ENCODE measurements at places on chromosomes 5 and 9.

- DNase-seq, result peak; percentile 56
Observed at GRCh38 chr5:31362529-31362900, 169.0 kb downstream of the CDH6 start.

DNA sequence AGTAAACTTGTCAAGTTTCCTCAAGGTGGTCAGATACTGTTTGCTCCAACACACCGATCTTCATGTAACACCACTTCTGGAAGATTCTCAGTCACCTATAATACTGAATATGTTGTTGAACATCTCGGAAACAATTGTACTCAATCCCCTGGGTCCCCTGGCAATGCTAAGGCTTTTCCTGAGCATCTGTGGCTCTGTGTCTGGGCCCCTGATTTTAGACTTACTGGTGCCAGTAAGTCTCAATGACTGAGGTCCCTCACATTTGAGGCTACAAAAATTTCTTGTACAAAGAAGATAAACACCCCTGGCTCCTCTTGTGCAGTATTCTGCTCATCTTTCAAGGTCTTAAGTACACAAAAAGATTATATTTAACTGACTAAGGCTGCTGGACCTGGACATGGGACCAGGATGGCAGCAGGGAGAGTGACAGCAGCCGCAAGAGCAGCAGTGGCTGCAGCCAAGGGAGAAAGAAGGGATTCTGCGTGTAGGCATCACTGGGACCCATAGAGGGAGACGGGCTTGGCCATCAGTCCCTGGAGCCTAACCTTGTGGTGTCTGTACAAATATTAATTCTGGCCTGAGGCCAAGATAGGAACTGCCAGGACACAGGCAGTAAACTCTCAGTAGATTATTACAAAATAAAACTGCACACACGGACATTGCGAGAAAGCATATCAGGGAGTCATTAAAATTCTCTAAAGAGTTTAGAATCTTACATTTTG, 49.0 kb upstream of the TNPO1 start:
- no peak for DNase-seq

DNA sequence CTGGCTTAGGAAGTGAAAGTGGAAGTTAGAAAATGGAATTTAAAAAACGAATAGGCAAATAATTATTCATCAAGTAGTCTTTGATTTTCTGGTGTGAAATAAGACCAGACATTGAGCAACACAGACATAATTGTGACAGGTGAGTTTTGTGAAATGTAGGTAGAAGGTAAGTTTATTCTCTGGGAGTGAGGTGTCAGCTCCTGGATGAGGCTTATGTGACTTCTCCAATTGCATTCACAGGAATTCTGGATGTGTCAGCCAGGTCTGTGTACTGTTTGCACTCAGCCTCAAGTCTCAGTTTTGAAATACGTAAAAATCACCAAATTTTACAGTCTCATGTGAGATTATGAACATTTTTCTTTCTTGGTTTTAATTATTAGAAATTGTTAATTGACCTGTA, 537.6 kb downstream of the CETN3 start:
- peak; percentile 30 for DNase-seq

DNA sequence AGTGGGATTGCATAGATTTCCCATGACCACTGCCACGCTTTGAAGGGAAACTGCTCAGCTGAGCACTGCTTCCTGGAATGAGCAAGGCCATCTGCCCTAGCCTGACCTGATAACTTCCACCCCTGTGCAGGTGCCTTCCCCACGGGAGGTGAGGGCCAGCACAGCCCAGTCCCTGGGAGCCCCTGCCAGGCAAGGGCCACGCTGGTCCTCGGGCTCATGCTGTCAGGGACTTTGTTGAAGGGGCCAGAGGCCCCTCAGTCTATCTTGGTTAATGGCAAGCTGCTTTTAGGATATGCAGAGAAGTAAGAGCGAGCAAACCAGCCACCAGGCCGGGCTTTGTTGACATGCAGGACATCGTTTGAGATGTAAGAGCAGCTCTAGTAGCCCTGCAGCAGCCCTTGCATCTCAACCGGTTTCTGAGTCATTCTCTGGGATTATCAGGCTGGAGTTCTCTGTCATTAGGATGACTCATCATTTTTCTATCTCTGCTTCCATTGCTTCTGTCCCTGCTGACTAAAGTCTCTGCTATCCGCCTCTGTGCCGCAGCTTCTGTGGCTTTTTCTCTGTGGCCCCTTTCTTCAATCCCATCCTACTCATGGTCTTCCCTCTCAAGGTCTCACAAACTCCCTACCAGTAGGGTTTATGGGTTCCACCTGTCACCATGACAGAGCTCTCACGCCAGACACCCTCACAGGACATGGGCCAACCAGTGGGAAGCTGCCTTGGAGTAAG, 30.6 kb upstream of the IQGAP2 start:
- DNase-seq, result peak; percentile 87

DNA sequence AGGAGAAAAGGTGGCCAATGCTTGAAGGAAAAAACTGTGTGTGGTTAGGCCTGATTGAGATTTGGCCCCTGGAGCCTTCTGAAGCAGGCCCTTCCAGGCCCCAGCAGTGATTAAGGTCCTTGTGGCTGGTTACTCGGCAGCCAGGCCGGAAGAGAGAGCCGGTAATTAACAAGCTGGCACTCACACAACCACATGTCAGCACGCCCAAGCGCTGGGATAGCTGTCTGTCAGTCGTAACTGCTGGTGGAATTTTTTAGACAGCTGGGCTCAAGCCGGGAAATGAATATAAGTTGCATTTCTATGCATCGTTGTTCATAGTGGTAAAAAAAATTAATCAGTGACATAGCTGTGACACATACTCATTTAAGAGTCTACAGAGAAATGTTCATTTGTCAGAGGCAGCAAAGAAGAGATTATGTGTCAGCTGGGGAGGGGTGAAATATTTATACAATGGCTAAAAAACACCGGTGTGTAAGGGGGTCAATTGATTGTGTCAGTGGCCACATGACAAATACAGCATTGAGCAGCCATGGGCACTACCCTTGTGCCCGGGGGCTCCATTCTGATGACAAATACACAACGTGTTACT, 13.7 kb upstream of the ARAP3 start:
- DNase-seq, result no peak

- peak; percentile 98 for DNase-seq
Observed at GRCh38 chr9:35116898-35117551, 1.4 kb upstream of the ATOSB start.

- no peak for DNase-seq
Observed at GRCh38 chr5:171306166-171306565, 2.9 kb upstream of the TLX3 start.

GRCh38 chr9:133342069-133342406, 5.9 kb downstream of the MED22 start:
- DNase-seq, result no peak

- no peak for DNase-seq
Observed at GRCh38 chr5:77946381-77947040, 170.4 kb upstream of the TBCA start.

- no peak for DNase-seq
Observed at GRCh38 chr9:16883586-16883985, 13.1 kb upstream of the BNC2 start.

- no peak for DNase-seq
Observed at GRCh38 chr5:68438876-68439275, 223.3 kb downstream of the PIK3R1 start.

DNA sequence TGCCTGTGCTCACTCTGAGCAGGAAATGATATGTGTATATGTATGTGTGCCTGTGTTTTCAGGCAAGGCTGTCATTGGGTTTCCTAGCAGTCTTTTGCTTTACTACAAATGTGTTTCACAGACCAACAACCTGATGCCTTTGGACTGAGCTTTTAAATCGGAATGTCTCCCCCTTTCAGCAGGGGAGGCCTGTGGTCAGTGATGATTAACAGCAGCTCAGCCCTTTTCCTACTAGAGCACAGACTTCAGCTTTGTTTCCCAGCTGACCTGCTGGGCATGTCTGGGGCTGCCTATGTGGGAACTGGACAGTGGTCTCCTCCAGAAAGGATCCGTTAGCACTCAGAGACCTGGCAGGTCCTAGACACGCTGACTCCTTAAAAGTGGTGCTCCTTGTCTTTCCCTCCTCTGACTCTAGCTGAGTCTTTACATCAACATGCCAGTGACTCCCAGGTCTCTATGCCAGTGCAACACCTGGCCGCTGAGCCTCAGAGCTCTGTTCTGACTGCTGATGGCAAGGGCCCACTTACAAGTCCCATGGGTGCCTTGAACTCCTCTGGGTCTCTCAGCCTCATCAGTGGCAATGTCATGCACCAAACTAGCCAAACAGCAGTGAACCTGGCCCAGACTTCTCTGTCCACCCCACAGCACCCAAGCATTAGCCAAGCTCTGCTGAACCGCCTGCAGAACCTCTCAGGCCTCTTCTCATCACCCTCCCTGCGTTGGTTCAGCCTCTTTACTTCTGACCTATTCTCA, 7.7 kb downstream of the MACROH2A1 start:
- DNase-seq, result no peak

DNA sequence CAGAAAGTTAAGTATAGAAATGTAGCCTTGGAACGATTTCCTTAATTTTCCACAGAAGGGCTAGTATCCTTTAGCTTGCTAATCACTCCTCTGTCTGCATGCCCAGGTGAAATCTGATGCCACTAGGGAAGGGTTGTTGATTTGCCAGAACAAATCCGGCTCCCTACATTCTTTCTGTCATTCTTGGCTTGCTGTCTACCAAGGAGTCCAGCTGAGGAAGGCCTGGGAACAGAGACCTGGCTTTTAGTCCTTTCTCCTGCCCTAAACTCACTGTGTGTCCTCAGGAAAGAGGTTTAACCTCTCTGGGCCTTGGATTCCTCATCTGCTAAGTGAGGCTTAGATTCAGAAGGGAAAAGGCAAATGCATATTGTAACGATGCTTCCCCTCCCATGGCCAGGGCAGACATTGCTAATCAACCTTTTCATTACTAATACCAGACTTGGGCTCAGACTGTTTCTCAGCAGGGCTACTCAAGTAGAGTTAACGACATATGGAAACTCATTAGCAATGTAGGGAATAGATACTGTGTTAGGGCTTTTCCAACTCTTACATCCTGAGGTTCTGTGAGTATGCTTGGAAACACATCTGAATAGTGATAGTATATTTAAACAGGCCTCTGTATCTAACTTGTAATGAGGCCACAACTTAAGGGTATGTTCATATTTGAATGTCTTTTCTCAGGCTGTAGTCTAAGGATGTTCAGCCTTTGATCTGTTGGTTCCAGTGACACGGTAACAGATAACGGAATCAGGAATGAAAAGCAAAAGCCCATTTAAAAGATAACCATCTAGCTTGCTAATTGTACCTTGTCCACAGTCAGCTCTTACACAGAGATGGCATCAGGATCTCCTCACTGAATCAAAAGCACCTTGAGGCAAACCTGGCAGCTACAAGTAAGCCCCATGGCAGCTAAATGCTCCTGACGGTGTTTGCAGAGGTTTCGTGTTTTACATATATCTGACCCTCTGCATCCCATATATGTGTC, 4.1 kb downstream of the GALNT10 start:
- DNase-seq, result no peak

DNA sequence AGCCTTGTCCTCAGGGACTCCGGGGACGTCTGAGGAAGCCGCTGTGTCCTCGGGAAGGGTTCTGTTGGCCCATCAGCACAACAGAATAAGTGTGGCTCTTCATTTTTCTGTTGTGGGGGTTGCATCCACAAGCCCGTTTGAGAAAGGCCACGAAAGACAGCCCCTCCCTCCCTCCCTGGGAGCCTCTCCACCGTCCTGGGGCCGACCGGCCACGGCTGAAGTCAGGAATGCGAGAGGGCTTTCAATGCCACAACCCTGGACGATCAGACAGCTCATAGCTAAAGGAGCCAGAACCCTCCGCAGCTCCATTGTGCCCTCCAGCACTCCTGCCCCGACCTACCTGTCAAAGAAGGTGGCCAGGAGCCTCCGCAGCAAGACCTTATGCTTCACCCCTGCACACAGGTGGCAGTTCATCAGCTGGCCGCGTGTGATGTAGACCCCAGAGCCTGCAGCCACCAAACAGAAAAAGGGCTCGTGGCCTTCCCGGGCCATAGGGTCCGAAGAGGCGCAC, 52.4 kb upstream of the UBAC1 start:
- DNase-seq, result no peak

DNA sequence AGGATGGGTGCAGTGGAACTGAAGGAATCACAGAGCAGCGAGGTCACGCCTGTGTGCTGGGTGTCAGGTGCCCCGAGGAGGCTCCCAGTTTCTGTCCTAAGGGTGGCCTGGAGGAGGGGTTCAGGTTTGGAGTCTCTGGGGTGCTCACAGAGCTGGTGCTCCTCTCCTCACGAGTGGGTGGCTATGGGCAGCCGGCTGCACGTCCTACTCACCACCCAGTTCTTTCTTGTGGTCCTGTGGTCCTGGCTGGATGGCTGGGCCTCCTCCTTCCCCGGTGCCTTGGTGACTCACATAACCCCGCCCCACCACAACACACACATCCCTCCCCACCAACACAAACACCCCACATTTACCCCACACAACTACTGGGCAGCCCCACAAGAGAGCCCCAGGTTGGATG, 9.9 kb upstream of the PTGS1 start:
- DNase-seq, result no peak

DNA sequence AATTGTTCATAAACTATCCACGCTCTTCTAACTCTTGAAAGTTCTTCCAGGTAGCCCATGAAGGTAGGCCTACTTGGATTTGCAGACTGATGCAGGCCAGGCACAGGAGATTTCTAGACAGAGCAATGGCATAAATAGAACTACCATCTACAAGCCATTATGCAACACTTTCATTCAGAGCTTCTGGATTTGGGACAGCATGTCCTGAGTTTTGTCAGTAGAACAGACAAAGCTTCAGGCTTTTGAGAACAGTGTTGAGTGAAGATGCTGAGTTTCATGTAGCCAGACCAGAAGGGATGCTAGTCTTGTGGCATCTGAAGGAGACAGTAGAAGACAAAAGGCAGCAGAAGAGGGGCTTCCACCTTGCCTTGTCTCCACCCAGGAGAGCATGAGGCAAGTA, 196.6 kb downstream of the TRIM32 start:
- DNase-seq, result no peak

- DNase-seq, result no peak
Observed at GRCh38 chr5:118220556-118221195, 767.7 kb downstream of the DTWD2 start.

DNA sequence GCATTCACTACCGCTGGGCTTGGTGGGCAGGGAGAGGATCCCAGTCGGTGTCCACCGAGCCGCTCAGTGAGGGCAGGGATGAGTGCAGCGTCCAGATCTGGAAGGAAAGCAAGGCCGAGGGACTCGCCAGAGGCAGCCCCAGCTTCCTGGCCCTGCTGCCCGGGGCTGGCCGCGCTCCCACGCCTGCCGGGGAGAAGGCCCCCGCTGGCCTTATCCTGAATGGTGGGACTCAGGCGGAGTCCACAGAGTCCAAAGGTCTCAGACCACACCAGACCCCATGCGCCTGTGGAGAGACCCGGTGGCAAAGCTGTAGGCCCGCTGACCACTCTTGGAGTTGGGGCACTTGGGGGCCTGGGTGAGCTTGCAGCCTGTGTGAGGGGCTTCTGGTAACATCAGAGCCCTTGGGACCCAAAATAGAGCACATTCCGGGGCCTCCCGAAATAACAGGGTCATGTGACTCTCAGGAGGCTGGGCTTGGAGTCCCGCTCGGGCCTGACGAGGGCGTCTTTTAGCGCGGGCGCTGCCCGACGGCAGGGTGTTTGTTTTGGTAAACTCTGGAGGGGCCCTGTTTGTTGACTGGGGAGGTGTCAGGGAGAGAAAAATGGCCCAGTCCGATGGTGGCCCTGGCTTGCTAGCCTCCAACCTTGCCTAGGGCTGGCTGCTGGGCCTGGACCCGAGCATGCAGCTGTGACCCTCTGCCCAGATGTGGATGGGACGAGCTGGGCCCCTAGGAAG, 2.8 kb downstream of the RXRA start:
- peak; percentile 37 for DNase-seq
